CD4-positive, alpha-beta T cell (primary cell): ENCODE measurements at places on chromosomes 4 and X.

DNA sequence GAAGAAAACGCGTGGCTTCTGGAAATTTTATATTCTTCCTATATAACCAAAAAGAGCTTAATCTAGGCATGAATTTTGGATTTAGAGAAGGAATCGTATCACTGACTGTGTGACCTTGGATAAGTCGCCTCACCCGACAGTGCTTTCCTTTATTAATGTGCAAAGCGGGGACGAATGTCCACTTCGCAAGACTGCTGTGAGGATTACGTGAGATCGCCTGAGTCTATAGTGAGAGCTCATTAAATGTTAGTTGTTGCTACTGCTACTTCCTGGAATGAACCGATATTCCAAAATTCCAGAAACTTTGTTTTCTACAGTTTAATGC lies 448 bp upstream of the TBC1D8B start:
- no peaks in the 10 kb centered on the region for H3K36me3 ChIP-seq
- peaks cover 8% of the 10 kb centered on the region for H3K4me1 ChIP-seq
- peaks cover 38% of the 10 kb centered on the region for H3K27me3 ChIP-seq
- H3K27ac ChIP-seq, result no peak overlapping the region

- no peak overlapping the region for H3K27ac ChIP-seq
- DNase-seq, result no peak
- H3K27me3 ChIP-seq, result no peaks in the 10 kb centered on the region
- H3K36me3 ChIP-seq, result no peaks in the 10 kb centered on the region
- peaks cover 26% of the 10 kb centered on the region for H3K4me1 ChIP-seq
These were observed 28.9 kb downstream of the SLC25A5 start for GRCh38 chrX:119497185-119497584.

DNA sequence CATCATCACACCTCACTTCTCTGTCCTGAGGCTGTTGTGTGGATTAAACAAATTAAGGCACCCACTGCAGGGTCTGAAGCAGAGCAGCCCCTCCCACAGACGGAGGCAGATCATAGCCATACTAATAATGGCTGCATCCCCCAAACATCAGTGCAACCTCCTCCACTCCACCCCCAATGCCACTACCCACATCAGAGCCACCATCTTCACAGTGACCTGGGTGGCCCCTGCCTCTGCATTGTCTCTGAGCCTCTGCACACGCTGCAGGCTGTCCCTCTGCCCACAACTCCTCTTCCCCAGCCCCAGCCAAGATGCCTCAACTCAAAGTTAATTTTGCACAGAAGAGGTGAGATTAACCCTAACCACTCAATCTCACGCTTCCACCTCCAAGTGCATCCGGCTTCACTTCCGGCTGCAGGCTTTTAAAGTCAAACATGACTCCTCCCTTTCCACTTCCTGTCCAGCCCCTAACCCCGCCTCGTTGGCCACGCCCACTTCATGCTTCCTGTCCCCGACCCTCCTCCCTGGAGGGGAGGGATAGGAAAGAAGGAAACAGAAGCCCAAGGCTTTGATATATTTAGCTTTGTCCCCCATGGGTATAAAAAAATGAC lies 22.7 kb downstream of the JAKMIP1 start:
- no peaks in the 10 kb centered on the region for H3K36me3 ChIP-seq
- no peak overlapping the region for H3K4me3 ChIP-seq
- H3K27ac ChIP-seq, result no peak overlapping the region
- peaks cover 57% of the 10 kb centered on the region for H3K4me1 ChIP-seq

DNA sequence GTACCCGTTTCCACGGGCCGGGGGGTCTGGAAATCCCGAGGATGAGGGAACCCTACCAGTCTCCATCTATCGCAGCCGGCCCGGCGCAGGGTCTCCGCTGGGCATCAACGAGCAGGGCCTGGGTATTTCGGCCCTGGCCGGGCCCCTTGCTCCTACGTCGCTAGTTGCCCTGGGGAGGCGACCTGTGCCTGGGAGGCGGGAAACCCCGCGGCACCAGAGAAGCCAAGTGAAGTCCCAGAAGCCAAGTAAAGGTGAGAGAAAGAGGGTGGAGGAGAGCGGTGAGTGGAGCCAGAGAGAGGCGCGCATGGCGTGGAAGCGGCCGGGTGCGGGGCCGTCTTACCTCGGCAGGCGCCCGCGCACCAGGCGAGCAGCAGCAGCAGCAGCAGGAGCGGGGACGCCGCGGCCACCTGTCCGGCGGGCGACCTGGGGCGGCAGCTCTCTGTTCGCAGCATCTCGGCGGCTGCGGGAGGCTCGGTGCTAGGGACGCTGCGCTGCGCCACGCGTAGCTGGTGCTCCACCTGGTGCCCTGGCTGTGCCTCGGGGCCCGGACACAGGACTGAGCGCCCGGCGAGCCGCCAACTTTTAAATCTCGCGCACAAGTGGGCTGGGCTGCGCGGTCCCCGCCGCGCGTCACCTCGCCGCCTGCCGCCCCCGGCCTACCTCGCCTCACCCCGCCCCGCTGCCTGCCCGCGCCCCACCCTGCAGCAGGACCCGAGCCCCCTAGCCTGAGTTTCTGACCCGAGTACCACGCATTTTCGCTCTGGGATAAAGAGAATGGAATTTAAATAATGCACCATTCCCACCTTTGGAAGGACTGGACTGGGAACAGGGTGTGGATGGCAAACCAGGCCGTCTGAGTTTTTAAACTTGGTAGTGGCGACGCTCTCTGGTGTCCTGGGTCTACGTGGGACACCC lies at the start of gene NMU:
Gene NMU (minus strand): TSS at position 558 of the 915 bp plus-strand sequence. CDS start 106 bp downstream, at position 452.
- peaks cover 11% of the 10 kb centered on the region for H3K4me1 ChIP-seq
- peak; percentile 5 for DNase-seq
- H3K27me3 ChIP-seq, result peaks cover 44% of the 10 kb centered on the region
- peak within 1 kb of the TSS; percentile 34 for H3K4me3 ChIP-seq
- no peak within 1 kb of the TSS for H3K27ac ChIP-seq
- no peaks in the 10 kb centered on the region for H3K36me3 ChIP-seq

GRCh38 chrX:139798701-139799100 lies 90.7 kb upstream of the MCF2 start:
- no peaks in the 10 kb centered on the region for H3K27me3 ChIP-seq
- no peak overlapping the region for H3K4me3 ChIP-seq
- no peak for DNase-seq
- H3K27ac ChIP-seq, result no peak overlapping the region

- no peaks in the 10 kb centered on the region for H3K27me3 ChIP-seq
- DNase-seq, result no peak
- H3K27ac ChIP-seq, result no peak overlapping the region
- no peaks in the 10 kb centered on the region for H3K36me3 ChIP-seq
- H3K4me3 ChIP-seq, result no peak overlapping the region
- peaks cover 64% of the 10 kb centered on the region for H3K4me1 ChIP-seq
These were observed 21.6 kb downstream of the JAKMIP1 start for GRCh38 chr4:6178757-6179156.

DNA sequence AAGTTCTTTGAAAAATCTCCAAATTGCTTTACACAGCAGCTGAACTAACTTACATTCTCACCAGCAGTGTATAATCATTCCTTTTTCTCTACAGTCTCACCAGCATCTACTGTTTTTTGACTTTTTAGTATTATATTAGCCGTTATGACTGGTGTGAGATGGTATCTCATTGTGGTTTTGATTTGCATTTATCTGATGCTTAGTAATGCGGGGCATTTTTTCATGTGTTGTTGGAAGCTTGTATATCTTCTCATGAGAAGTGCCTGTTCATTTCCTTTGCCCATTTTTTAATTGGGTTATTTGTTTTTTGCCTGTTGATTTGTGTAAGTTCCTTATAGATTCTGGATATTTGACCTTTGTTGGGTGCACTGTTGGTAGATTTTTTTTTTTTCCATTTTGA lies 931.7 kb downstream of the CENPC start:
- H3K27me3 ChIP-seq, result no peaks in the 10 kb centered on the region
- H3K4me3 ChIP-seq, result no peak overlapping the region
- H3K36me3 ChIP-seq, result no peaks in the 10 kb centered on the region

DNA sequence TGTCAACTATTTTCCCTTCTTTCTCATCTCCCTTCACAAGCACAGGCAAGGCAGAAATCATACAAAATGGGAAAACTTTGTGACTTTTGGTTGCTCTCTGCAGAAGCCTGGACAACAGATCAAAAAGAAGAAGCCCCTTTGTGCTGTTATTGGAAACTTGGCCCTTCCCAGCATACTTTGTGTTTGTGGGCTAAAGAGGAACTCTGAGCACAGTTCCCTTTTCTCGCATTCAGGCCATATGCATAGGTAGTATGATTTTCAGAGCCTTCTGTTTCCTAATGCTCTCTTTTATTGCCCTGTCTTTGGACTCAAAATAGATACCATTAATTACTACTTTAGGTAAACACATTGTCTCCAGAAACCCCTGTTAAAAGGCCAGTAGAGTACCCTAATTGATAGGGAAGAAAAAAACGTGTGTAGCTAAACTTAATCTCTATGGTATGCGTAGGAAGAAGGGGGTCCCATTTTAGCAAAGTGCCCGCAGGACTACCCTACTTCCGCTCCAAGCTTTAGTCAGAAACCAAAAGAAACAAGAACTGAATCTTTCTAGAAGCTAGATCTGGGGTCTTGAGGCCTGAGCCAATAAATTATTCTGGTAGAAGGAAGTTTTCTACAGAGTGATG lies 26.6 kb downstream of the VSIG4 start:
- no peaks in the 10 kb centered on the region for H3K36me3 ChIP-seq
- peaks cover 53% of the 10 kb centered on the region for H3K4me1 ChIP-seq
- H3K27me3 ChIP-seq, result no peaks in the 10 kb centered on the region
- no peak for DNase-seq
- H3K27ac ChIP-seq, result no peak overlapping the region

DNA sequence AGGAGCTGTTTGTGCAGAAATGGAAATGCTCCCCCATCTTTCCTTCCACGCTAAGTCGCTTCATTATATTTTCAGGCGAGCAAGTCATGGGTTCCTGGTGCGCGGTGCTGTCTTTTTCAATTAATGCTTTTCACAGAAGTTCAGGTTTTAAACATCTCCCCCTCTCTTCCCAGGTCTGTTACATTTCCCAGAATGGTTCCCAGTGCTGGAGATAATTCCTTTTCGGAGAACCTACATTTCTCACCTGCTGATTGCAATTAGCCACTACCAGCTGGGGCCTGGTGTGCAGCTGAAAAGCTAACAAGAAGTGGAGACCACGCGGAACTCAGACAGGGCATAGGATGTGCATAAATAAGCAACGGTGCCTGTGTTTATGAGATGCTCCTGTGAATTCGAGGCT lies 217.8 kb downstream of the MID1IP1 start:
- no peak overlapping the region for H3K4me3 ChIP-seq
- DNase-seq, result no peak
- H3K27me3 ChIP-seq, result no peaks in the 10 kb centered on the region

DNA sequence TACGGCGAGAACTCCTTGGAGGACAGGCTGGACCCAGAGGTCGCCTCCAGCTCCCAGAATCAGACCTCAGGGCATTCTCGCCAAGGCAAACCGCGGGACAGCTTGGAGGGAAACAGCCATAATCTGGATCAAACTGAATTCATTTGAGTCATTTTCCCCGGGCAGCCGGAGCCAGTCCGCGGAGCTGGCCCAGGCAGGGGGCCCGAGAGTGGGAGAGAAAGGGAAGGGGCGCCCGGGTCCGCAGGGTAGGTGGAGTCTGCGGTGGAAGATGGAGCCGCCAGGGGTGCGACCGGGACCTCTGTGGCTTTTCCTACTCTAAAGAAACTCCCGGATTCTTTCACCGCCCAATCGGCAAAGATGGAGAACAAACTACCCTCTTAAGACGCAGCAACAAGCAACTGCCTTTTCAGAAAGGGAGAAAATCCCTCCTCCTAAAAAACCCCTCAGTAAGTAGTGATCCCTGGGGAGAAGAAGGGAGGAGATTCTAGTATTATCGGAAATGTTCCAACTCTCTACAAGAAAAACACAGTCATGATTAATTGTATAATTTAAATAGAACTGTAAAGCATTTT lies 5.2 kb downstream of the NKX3-2 start:
- H3K4me3 ChIP-seq, result no peak overlapping the region
- H3K36me3 ChIP-seq, result no peaks in the 10 kb centered on the region
- H3K27ac ChIP-seq, result no peak overlapping the region
- peaks cover 72% of the 10 kb centered on the region for H3K4me1 ChIP-seq
- H3K27me3 ChIP-seq, result peaks cover 95% of the 10 kb centered on the region
- DNase-seq, result no peak

- no peak for DNase-seq
- H3K36me3 ChIP-seq, result no peaks in the 10 kb centered on the region
- H3K4me1 ChIP-seq, result peaks cover 8% of the 10 kb centered on the region
- no peak overlapping the region for H3K4me3 ChIP-seq
- H3K27ac ChIP-seq, result no peak overlapping the region
- H3K27me3 ChIP-seq, result no peaks in the 10 kb centered on the region
These were observed 148.1 kb downstream of the TSPAN5 start for GRCh38 chr4:98510340-98510739.

- no peak overlapping the region for H3K27ac ChIP-seq
- H3K27me3 ChIP-seq, result no peaks in the 10 kb centered on the region
- H3K4me3 ChIP-seq, result no peak overlapping the region
- H3K36me3 ChIP-seq, result peaks cover 30% of the 10 kb centered on the region
- DNase-seq, result no peak
These were observed 11.1 kb downstream of the TCEANC start for GRCh38 chrX:13664020-13664419.

DNA sequence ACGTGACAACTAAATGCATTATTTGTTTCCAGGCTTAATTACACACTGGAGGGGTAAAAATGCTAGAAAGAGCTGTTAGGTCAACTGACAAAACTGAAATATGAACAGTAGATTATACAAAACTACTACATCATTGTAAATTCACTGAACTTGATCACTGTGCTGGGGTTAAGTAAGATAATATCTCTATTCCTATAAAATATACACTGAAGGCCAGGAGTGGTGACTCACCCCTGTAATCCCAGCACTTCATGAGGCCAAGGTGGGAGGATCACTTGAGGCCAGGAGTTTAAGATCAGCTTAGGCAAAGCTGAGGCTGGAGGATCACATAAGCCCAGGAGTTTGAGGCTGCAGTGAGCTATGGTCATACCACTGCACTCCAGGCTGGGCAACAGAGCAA lies 31.8 kb upstream of the NKX6-1 start:
- no peaks in the 10 kb centered on the region for H3K36me3 ChIP-seq
- no peak for DNase-seq
- H3K27ac ChIP-seq, result no peak overlapping the region
- H3K4me1 ChIP-seq, result no peaks in the 10 kb centered on the region
- H3K4me3 ChIP-seq, result no peak overlapping the region

DNA sequence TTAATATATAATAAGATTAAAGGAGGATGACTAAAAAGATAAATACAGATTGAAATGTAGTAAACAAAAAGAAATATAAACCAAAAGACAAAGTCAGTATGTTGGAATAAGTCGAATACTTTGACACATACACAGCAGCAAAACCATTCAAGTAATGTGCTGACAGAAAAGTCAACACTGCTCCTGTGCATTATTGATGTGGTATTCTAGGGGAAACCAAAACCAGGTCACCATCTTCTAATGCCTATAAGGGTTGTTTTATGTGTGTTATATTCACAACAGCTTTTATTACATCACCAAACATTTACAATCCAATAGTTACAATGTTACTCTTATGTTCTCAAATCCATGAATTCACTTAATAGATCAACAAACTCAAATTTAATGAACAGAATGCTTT lies 111.8 kb upstream of the DKK2 start:
- no peak overlapping the region for H3K4me3 ChIP-seq
- H3K27me3 ChIP-seq, result no peaks in the 10 kb centered on the region
- H3K36me3 ChIP-seq, result no peaks in the 10 kb centered on the region
- H3K27ac ChIP-seq, result no peak overlapping the region
- peak; percentile 20 for DNase-seq

- H3K4me1 ChIP-seq, result no peaks in the 10 kb centered on the region
- H3K36me3 ChIP-seq, result no peaks in the 10 kb centered on the region
- no peak for DNase-seq
- no peak overlapping the region for H3K4me3 ChIP-seq
- no peak overlapping the region for H3K27ac ChIP-seq
- no peaks in the 10 kb centered on the region for H3K27me3 ChIP-seq
These were observed 647.6 kb upstream of the ACTRT1 start for GRCh38 chrX:128699716-128700285.

- no peak overlapping the region for H3K27ac ChIP-seq
- no peak for DNase-seq
- no peaks in the 10 kb centered on the region for H3K4me1 ChIP-seq
- no peak overlapping the region for H3K4me3 ChIP-seq
- peaks cover 5% of the 10 kb centered on the region for H3K27me3 ChIP-seq
These were observed 147.5 kb downstream of the FBXO8 start for GRCh38 chr4:174135936-174136406.
